Esophagus squamous epithelium (tissue), 5 donors: ENCODE measurements at places on chromosomes 2 and 18.

GRCh38 chr2:33581872-33582271 lies 17.2 kb downstream of the FAM98A start:
- no peak for DNase-seq

DNA sequence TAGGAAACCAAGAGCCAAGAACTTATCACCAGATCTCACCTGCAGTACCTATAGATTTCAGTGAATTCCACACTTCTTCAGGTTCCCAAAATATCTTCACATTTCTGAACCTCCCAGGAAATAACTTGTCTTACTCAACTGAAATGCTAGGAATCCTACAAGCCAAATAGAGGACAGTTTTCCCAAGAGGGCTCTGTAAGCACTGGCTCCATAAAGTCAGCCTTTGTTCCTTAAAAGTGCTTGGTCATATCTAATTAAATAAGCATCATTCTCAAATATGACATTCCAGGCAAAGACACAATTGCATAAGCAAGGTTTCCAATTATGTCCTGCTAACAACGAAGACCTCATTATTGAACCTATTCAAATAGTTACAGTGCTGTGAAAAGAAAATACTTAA lies 154.6 kb upstream of the MGAT5 start:
- DNase-seq = no peak

- no peak for DNase-seq
These were observed 37.2 kb upstream of the RTN4 start for GRCh38 chr2:55087501-55087900.

DNA sequence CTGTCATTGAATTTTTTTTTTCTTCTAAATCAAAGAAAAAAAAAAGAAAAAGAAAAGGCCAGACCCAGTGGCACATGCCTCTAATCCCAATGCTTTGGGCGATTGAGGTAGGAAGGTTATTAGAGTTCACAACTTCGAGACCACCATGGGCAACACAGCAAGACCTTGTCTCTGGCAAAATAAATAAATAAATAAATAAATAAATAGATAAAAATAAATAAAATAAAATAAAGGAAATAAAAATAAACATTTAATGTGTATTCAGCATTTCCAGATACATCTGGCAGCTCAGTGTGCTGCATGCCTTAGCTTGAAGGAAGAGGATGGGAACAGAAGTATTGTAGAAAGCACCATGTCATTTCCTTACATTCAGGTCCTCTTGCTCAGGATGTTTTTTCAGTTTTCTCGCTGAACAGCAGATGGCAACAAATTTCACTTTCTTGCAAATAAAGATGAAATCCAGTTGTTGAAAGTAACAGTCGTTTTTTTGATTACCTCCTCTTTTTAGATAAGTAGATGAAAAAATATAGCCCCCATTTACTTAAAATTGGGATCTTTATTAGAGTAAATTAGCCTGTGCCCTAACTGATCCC lies 25.7 kb upstream of the FAM178B start:
- no peak for DNase-seq

GRCh38 chr2:204260901-204261300 lies 284.4 kb upstream of the PARD3B start:
- no peak for DNase-seq

- no peak for DNase-seq
These were observed 158.7 kb upstream of the NCKAP5 start for GRCh38 chr2:133726973-133727372.

DNA sequence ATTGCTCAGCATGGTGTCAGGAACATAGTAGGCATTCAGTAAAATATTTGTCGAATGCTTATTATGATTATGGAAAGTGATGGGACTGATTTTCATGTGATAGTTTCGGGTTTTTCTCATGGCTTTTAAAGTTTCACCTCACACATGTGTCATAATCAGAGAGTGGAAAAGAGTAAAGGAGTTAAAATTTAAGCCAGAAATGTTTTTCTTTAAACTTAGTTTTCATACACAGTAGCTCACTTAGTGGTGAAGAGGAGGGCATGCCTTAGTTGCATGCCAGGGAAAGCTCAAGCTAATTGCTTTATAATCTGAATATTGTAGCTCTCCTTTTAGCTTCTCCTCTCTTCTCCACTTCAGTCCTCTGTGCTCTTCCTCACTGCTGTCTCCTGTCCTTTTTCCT lies 38.0 kb downstream of the EHBP1 start:
- no peak for DNase-seq

GRCh38 chr18:22207021-22207758 lies 37.8 kb downstream of the GATA6 start:
- DNase-seq = no peak

DNA sequence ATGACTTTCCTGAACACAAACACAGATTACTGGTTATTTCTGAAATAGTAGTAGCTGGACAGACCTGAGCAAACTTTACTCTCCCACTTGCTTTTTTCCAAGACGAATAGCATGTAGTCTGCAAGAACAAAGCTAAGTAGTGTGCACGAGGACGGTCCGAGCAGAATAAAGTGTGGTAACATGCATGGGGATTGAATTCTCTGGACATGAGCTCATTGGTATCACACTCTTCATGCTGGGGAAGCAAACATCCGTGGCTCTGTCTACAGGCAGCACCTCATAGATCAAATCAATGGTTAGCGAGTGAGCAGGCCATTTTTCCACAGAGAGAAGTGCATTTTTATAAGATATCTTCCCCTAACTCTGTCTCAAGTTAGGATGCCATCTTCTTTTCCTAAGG lies 164.8 kb upstream of the STK17B start:
- no peak for DNase-seq

DNA sequence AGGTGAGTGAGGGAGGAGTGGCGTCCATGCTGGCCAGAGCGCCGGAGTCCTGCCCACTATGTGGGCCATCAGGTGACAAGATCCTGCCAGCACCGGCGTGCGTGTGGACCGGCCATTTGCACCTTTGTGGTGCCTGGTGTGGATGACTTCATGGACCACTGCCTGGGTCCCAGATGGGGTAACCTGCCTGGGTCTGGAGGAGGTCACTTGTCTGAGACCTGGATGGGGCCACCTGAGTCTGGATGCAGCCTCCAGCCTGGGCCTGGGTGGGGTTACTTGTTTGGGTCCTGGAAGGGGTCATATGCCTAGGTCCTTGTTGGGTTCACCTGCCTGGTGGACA lies 299.6 kb downstream of the NDUFA10 start:
- no peak for DNase-seq

DNA sequence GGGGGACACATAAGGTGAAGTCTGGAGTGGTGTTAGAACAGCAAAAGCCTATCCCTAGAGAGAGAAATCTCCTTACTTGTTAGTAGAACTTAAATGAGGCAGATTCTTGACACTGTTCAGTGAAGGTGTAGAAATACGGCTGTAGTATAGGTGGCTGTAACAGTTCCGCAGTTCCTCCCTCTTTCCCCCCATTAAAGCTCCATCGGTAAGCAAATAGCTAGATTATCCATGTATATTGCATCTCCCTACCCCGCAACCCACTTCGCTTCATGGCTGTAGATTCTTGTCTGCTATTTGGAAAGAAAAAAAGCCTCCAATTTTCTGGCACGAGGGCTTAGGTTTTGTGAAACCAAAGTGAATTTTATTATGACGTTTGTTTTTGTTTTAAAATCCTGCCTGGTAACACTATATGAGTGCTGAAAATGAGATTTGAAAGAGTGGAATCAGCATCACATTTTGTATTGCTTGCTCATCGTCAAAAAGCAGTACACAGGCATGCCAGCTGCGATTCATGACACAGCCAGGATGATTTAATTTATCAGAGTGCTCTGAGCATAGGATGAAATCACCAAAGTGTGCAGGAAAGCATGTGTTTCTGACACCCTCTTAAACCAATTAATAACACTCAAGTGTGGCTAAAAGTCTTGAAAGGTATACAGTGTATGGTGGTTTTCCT lies 1.4 kb downstream of the FAM171B start:
- no peak for DNase-seq

- no peak for DNase-seq
These were observed 80.2 kb upstream of the NEUROD1 start for GRCh38 chr2:181760521-181760920.

- DNase-seq = no peak
These were observed 125.6 kb downstream of the TMEM18 start for GRCh38 chr2:551621-552020.

- no peak for DNase-seq
These were observed 235.8 kb downstream of the ATAD2B start for GRCh38 chr2:23691106-23691470.

- DNase-seq = no peak
These were observed 353.8 kb upstream of the SALL3 start for GRCh38 chr18:78625847-78626246.

GRCh38 chr18:31309115-31309514 lies 8.8 kb upstream of the DSG1 start:
- DNase-seq = no peak

GRCh38 chr18:70072678-70073077 lies 125.0 kb upstream of the CD226 start:
- no peak for DNase-seq

DNA sequence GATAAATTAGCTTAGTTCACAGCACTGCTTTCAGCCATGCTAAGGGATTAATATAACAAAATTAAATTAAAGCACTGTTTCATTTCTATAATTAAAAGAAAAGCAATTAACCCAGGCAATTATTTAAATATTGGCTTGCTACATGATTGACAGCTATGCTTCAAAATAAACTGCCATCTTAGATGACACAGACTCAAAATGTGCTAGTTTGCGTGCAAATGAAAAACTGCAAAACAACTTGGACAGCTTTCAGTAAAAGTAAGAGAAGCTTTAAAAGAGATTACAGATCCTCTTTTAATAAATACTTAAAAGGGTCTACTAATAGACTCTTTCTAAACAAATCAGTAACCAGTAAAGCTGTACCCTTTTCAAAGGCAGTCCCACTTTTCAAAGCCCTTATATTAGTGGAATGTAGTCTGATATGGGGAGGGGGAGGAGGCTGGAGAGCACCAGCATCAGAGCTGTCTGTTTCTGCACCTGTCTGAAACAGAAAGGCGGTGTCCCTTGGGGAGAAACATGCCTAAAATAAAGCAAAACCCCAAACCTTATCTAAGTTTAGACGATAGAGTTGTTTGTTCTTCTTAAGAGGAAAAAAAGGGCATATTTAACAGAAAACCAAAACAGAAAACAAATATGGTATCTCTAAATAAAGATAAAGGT lies 20.8 kb downstream of the EIF2AK3 start:
- DNase-seq = no peak

DNA sequence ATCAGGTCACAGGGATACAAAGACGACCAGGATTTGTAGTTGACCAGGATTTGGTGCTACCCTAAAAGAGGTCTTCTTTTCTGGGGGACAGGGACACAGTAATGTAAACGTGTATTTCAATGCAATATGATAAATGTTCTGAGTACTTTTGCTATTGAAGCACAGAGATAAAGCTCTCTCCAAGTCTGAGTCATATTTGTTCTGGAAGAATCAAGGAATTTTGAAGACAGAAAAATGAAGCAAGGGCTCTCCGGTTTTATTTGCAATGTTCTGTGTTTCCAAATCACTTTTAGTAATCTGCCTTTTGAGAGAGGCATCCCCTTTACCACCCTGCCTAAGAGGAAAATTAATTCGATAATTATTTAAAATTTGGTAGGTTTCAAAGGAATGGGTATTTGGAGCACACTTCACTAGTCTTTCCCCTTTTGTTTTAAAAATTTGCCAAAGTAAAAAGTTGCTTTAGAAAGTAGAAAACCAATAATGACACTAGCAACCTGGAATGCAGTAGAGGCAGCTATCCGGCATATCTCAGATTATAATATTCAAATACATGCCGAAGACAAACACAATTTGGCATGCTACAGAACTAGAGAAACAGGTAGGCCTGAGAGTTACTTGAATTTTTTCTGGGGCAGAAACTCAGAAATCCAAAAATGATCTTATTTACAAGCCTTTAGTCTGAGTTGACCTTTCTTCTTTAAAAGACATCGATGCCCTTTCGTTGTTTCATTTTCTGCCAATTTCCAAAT lies 82.7 kb downstream of the MREG start:
- no peak for DNase-seq

DNA sequence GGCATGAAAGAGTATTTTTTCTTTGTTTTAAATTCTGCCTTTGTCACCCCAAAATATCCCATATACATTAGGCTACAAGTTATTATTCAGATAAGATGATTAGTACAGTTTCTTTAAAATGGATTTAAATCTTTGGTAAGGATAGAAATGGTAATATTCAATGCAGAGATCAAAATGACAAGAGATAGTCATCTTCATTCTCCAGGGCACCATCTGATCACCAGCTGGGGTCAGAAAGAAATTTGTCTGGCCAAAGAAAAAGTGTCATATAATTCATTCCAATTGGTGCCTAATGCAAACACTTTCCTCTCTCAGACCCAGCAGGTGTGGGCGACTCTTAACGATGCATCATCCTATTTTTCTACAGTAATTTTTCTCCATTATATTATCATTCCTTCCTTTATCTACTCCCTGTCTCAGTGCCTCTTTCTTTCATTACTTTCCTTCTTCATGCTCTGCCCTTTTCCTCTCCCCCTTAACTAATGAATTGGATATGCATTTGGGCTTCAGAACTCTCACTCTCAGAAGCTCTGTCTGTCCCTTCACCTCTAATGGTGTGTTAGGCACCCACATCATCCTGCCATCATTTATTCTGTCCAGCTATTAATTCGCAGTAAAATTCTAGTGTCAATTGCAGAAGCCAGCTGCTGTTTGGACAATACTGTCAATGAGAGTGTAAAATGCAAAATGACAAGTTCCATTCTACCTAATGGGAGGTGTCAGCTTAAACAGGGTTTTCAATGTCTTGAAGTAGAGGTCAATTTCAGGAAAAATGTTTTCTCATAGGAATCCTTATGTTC lies 570.5 kb downstream of the TDRD15 start:
- no peak for DNase-seq

- DNase-seq = no peak
These were observed 12.4 kb downstream of the PTPN4 start for GRCh38 chr2:119772128-119772527.

- DNase-seq = no peak
These were observed 318.8 kb upstream of the REV1 start for GRCh38 chr2:99808361-99809200.
